ENCODE measurements at places on chromosomes 1 and 21.
A peak's percentile ranks its signal among the peaks of the same experiment; 100 is the strongest.

DNA sequence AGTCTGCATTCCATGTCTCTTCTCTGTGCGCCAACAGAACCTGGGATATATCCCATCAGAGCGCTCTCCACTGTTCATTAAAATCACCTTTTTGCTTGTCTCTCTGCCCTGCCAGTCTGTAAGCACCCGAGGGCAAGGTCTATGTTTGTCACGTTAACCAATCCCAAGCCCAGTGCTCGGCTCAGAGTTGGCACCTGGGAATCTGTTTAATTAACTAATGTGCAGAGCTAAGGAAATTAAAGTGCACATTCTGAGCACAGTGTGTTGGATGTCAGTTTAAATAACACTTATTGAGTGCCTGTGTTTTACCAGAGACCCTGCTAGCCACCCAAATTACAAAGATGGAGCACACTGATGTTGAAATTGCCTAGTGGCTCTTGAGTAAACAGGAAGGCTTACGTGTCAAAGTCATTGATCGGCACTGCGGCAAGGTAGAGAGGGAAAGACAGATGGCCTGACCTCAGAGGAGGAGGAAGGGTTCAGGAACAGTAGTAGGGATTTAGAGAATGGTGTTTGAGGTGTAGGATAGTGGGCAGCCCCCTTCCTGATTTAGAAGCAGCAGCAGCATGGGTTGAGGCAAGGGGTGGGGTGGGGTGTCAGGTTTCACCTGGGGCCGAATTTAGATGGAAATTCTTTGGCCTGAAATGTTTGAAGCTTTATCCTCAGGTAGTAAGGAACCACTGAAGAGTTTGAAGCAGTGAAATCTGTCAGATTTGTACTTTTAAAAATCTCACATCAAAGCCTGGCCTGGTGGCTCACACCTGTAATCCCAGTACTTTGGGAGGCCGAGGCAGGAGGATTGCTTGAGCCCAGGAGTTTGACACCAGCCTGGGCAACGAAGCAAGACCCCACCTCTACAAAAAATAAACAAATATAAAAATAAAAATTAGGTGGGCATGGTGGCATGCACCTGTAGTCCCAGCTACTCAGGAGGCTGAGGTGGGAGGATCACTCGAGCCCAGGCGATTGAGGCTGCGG lies 7.7 kb downstream of the ARMH1 start:
- no peak for DNase-seq

- no peak for DNase-seq
Observed at GRCh38 chr1:63759778-63760177, 14.0 kb upstream of the ROR1 start.

DNA sequence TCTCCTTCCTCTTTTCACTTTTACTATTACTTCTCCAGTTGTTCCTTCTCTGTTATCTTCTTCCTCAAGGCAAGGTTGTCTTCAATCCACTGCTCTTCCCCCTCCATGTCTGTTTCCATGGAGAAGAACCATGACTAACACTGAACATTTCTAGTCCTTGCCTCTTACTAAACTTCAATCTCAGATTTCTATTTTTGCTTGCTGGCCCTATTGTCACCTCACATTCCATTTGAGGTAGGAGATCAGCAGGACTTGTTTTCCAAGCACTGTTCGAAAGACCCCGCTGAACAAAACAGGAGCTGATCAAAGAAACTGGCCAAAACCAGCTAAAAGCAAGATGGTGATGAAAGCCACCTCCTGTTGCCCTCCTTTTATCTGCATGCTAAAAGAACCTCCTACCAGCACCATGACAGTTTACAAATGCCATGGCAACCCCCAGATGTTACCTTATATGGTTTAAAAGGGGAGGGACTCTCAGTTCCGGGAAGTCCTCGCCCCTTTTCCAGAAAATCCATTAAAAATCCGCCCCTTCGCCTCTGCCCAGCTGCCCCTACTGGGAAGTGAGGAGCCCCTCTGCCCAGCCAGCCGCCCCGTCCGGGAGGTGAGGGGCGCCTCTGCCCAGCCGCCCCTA lies 22.6 kb downstream of the GON4L start:
- no peak for DNase-seq

GRCh38 chr1:193952778-193953374 lies 766.5 kb upstream of the B3GALT2 start:
- DNase-seq: no peak

DNA sequence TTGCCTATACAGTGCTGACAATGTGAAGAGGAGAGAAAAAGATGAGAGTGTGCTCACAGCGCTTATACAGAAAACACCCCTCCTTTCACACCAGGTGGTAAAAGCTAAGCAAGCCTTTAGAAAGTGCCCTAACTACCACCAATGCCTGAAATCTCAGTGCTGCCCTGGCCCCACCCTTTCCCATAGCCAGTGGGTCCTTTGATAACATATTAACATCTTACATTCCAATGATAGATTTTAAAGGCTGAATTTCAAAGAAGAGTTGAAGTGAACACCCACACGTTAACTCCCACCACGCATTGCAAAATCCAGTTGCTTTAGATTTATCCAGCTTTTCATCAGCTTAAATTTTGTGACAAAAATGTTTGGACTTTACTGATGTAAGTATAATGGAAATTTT lies 58.1 kb upstream of the SSX2IP start:
- no peak for DNase-seq

GRCh38 chr1:26780344-26780957 lies 7.3 kb upstream of the PIGV start:
- no peak for DNase-seq

GRCh38 chr1:25844536-25845337 lies 14.5 kb downstream of the AUNIP start:
- no peak for DNase-seq

DNA sequence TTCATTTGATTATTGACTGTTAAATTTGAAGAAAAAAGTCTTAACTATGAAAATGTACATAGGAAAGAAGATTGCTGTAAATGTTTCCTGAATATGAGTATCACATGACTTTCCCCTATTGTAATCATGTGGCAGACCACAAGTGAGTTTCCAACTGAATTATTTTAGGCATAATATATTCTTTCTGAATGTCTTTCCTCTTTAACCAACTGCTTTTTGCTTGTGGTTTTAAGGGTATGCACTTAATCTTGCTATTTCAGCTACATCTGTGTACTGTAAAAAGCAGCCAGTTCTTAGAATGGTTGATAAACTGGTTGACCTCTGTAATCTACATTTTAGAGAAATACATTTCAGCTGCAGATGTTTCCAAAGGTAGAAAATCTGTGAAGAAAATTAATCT lies 400.7 kb downstream of the NEGR1 start:
- no peak for DNase-seq

DNA sequence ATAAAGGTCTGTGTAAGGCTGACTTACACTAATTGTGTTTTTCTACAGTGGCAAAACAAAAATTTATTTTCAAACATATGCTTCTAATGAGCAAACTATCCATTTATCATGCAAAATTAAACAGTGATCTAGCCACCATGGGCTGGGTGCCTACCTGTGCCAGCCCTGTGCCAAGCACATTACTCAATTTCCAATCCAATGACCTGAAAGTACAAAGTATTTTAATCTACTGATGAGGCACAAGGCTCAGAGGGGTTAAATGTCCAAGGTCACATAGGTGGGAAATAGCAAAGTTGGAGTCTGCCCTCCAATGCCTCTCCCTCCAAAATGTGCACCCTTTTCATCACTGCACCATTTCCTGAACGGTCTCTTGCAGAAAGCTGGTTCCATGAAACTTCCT lies 279.1 kb upstream of the FMN2 start:
- DNase-seq: no peak

GRCh38 chr1:16440470-16441281 lies at the start of gene NECAP2:
Gene NECAP2 (plus strand): TSS chr1:16440724. CDS start chr1:16440762, 38 bp downstream.
- peak; percentile 96 for DNase-seq

DNA sequence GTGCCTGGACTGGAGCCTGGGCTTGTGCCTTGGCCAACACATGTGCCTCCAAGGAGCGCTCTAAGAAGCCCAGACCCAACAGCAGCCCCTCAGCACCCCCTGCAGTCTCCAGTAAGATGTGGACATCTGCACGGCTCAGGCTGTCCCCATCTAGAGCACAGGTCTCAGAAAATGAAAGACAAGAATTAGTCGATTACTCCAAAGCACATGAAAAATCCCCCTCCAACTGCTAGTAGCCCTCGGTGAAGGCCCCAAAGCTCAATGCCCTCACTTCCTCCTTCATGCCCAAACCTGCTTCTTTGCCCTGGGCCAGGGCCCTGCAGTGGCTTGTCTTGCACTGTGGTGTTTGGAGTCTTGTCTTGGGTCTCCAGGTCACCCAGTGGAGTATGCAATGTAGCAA lies 21.9 kb upstream of the ERO1B start:
- DNase-seq: no peak

DNA sequence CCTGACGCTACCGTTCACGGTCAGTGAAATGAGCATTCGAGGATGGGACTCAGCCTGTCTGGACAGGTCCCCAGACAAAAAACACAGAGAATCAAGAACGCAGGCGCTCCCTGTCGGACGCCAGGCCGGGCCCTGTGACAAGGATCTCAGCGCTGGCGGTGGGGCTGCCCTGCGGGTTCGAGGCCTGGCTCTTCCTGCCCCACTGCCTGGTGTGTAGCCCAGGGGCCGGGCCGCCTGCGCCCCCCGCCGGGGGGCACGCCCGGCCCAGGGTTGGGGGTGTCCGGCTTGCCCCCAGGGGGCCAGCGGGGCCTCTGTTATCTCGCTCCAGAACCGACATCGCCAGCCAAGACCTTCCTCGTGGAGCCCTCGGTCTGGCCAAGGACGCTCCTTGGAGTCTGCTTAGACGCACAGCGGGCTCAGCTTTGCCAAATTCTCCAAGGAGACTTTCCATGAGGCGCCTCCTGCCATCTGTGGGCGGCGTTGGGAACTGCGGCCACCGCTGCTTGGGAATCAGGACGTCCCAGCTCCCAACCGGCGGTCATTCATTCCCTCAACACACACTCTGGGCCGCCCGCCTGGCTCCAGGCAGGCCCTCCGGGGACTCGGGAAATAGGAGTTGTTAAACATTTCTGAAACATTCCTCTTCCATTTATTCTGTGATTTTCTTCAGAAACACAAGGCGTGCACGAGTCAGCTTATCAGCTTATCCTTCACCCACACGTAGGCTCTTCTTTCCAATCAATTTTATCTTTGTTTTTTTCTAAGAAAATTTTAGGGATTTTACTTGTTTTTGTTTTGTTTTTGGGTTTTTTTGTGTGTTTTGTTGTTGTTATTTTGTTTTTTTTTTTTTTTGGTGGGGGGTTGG lies 11.3 kb upstream of the RIPK4 start:
- DNase-seq: peak; percentile 18

GRCh38 chr1:26998429-26999300 lies 5.2 kb downstream of the TRNP1 start:
- DNase-seq: no peak

DNA sequence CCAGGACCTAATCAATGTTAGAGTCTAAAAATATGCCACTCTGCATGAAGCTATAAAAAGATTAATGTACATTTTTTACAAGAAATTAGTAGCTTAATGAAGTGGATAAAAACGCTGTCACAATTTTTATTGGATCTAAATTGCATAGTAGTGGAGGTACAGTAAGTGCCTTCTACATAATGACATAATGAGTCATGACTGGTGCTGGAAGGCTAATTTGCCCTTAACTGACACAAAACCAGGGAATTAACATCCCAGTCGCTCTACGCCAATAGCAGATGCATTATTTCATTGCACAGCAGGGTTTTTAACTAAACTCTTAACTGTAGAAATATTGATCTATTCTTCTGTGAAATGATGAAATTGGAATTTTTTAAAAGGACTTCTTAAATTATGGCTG lies 33.3 kb downstream of the RRAGC start:
- DNase-seq: no peak

DNA sequence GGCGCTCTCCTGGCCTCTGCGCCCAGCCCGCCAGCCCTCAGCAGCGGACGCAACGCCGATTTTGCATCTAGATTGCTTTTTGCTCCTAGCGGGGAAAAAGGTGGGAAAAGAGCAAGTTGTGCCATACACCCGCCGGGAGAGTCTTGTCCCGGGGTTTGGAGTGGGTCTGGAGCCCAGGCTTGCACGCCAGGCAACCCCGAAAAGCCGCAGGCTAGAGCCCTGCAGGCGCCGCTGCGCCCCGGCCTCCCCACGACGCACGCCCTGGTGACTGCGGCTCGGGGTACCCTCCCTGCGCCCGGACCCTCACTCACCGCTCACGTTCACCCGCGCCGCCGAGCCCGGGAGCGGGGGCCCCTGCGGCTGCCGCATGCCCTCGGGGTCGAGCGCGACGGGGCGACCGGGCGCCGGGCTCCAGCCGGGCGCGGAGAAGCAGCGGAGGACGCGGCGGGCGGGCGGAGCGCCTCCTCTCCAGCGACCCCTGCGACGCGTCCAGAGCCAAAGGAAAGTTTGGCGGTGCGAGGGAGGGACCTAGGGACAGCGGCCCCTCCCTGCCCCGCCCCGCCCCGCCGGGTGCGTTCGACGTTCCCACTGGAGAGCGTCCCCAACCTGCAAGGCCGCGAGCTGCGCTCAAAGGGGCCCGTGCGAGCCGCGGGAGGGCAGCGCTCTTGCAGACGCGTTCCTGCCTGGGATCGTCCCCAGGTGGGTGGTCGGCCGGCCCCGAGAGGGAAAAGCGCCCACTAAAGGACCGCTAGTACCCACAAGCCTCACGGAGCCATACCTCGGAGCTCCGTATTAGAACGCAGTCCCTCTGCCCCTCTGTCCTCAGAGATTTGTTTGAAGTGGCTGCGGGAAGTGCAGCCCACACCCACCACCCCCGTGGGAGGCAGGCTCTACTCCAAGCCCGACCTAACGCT lies at the start of gene LPAR3:
TSS of gene LPAR3 (minus strand) at position 502 of the 914 bp plus-strand sequence. CDS start 27,086 bp downstream, outside the sequence.
- peak; percentile 20 for DNase-seq

GRCh38 chr1:29967261-29967660 lies 730.9 kb downstream of the PTPRU start:
- no peak for DNase-seq

DNA sequence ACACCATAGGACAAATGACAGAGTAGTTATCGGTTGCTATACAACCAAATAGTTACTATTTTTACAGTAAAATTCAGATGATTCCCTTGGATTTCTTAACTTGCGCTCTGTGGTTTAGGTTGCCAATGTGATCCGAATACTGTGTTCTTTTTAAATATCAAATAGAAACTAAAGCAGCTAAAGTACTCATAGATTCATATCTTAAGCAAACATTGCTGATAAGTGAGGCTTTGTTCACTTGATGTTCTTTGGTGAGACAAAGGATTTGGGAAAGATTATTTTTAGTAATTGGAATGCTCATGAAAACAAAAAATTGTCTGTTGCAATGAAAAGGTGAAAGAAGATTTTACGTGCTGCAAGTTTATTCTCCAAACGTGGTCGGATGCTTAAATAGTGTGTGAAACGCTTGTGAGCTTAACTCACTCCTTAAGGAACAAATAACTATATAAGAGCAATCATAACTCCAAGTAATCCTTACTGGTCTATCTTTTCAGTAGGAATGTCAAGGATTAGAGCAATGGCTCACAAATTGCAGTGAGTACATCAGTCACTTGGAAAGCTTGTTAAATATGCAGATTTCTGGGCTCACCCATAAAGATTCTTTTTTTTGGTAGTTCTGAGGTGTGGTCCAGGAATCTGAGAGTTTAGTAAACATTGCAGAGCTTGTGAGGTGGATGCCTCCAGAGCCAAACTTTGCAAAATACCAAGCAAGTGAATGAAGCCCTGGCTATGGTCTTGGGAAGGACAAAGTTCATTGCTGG lies 31.8 kb upstream of the PDC start:
- DNase-seq: no peak

- no peak for DNase-seq
Observed at GRCh38 chr1:27269276-27269675, 34.8 kb downstream of the WDTC1 start.

- no peak for DNase-seq
Observed at GRCh38 chr1:9882945-9883303, 27.1 kb downstream of the CTNNBIP1 start.

- DNase-seq: no peak
Observed at GRCh38 chr1:70459496-70460225, 48.6 kb downstream of the CTH start.
